ENCODE measurements at places on chromosomes 1 and 21.

DNA sequence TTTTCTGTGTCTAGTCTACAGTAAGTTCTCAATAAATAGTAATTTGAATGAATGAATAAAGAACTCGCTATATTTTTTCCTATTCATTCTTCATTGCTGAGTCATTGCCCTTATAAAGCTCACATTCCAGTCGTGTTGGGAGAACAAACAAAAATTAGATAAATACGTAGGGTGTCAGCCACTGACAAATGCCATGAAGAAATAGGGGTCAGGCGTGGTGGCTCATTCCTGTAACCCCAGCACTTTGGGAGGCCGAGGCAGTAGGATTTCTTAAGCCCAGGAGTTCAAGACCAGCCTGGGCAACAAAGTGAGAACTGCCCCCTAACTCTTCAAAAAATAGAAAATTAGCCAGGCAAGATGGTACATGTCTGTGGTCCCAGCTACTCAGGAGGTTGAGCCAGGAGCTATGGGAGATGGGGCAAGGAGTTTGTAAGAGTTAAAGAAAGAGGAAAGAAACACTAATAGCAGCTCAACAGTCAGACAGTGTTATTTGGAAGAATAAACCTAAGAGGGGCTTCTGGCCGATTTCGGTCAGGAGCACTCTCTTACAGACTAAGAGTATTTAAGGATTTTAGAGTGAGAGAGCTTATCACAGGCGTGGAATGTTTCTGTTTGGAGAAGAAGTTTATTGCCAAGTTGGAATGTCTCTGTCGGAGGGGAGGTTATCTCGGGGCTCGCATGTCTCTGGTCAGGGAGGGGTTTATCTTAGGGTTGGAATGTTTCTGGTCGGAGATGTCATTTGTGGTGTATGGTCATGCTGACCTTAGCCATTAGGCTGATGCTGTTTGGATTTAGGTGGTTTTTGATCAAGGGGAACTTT is 1.8 kb upstream of the CHML start:
- DNase-seq: no peak

DNA sequence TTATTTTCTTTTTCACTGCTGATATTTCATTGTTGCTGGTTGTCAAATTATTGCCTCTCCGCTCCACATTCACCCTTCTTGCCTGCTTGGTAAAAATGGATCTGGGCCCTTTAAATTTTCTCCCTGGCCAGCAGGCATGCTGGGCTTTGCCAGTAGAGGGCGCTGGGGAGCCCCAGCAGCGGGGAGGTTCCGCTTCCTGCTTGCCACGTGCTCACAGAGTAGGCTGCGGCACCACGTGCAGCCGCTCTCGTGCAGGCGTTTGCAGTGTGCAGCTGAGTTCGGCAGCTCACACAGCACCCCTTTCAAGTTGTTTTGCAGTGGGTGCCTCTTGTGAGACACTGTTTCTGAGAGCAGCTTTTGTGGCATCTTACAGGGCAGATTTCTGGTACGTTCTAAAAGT is at the start of gene ACTL8:
Gene ACTL8, plus strand, starts transcription at position 214 of the 400 bp plus-strand sequence. CDS start 67,676 bp downstream, outside the sequence.
- DNase-seq: no peak

DNA sequence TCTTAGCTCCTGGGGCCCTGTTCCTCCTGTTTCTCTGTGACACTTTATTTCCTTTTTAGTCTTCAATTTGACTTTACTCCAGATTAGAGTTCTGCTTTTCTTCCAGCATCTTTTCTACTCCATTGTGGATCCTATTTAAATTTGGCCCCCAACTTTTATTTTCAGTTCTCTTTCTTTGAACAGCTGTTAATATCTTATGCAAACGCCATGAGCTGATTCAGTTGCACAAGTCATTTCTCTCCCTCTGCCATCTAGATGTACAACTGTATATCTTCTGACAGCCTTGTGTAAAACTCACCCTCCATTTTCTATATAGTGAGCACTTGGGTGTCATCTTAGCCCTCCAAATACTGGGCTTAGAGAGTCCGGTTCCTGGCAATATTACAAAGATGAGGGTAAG is 42.2 kb downstream of the SPATA17 start:
- DNase-seq: no peak

GRCh38 chr1:243457363-243457982 is 201.6 kb downstream of the SDCCAG8 start:
- no peak for DNase-seq

DNA sequence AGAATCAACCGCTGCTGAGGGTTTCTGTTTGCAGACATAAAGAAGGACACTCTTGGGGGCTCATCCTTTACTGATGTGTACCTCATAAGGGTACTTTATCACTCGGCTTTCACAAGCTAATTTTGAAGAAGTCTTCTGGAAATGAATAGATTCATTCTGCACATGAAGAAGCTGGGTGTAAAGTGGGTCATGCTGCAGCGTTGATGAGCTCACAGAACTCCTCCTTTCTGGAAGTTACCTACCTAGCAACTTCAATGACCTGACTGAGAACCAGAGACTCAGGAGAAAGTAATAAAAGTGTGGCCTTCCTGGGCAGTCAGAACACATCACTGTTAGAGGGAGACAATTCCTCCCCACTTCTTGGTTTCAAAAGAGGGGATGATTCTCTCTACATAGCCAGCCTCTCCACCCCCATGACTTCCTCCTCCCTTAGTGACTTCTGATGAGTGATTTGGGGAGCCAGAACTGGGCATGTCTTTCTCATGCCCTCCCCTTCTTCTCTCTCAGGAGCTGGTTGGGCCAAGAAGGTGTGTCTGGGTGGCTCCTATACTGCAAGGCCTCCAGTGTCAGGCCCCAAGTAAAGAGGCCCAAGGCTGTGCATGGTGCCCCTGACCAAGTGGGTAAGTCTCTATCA is 27.0 kb downstream of the PCNX2 start:
- no peak for DNase-seq

- DNase-seq: no peak
Observed at GRCh38 chr21:45294509-45295291, 7.0 kb upstream of the POFUT2 start.

GRCh38 chr1:232634096-232634495 is 4.2 kb upstream of the SIPA1L2 start:
- no peak for DNase-seq

DNA sequence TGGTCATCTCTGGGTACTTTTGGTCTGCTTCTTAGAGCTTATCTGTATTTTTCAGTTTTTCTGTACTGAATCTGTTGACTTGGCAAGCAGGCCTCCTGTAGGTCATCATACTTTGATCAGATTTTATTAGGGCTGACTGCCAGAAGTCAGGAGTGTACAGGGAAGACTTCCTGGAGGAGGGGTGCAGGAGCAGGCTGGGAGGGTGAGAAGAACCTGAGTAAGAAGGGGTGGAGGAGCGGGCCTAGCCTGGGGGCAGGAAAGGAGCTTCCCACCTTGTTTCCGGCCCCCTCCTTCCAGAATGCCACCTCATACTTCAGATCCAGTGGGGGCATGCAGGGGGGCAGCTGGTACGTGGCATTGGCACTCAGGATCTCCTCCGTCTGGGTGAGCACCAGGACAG is 18.3 kb upstream of the IL22RA1 start:
- no peak for DNase-seq

- DNase-seq: no peak
Observed at GRCh38 chr1:31934706-31935629, 3.2 kb downstream of the PTP4A2 start.

- no peak for DNase-seq
Observed at GRCh38 chr1:35111106-35111505, 31.9 kb downstream of the ZMYM1 start.

DNA sequence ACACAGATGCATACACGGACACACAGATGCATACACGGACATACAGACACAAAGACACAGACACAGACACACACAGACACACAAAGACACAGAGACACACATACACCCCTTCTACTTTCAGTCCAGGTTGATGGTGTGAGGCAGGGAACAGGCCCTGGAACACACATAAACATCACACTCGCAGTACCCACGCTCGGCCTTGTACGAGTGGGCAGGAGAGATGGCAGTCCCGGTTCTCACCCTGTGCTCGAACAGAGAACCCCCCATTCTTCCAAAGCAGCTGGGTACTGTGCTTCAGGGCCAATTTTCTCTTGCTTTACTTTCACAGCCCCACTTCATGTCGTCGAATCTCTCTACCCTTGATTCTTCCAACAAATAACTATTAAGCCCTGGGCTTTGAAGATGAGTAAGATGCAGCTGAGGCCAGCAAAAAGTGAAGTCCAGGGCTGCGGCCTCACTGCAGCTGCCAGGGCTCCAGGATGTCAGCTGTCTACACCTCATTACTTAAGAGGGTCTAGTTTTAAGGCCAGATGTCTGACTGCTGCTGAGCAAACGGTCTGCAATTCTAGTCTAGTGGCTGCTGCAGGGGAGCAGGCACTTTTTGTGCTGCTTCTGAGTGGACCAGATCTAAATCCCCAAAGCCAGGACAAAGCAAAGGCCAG is 90.1 kb downstream of the PGBD5 start:
- DNase-seq: no peak

DNA sequence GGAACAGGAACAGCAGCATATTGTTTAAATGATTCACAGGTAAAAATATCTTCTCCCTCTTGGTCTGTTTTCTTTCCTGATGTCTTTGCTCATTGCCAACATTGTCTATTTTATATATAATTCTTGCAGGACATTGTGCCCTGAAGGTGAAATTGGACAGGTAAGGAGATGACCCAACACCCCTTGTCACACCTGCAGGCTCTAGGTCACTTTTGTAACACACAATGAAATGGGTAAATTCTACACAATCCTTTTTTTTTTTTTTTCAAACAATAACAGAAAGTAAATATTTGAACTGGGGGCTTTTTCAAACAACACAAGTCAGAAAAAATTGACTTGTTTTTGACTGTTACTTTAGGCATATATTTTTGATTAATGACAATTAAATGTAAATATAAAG is 62.9 kb upstream of the ERG start:
- DNase-seq: no peak

GRCh38 chr1:1671365-1672119 is 12.7 kb upstream of the CDK11B start:
- DNase-seq: no peak

DNA sequence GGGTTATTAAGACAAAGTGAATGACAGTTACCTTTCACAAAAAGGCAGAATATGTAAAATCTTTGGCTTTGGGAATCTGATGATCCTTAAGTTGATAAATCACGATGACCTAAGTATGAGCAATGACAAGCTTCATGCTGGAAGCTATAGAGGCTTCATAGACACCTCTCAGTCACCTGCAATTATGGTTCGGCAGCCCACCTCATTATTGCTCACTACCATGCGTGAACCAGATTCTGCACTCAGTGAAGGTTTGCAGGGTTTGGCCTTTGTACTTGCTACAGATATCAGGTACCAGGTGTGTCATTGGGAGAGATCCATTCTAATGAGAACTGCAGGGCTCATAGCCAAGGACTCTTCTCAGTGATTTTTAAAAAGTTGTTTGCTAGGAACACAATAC is 163.5 kb downstream of the KCTD3 start:
- no peak for DNase-seq

GRCh38 chr1:228862542-228863505 is 127.5 kb downstream of the RHOU start:
- DNase-seq: no peak

Measured in effector memory CD4-positive, alpha-beta T cell (primary cell).